ENCODE measurements at places on chromosomes 1 and 21.

DNA sequence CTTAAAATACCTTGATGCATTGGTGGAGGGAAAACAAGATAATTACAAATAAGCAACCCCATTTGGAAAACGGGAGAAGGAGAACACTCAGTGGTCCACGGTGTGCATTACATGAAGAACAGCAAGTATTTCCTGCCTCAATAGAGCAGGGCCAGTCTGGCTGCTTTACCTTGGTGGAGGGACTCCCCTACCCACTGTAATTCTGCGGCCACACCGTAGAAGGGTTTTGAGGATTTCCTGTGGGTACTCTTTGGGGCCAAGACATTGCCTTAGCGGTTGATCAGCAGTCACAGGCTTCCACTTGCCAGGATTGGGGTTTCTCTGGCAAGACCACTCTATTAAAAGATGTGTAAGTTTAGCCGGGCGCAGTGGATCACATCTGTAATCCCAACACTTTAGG is 16.3 kb upstream of the TMEM54 start:
- DNase-seq: no peak

- no peak for DNase-seq
These were observed 42.9 kb upstream of the C1orf105 start for GRCh38 chr1:172377565-172377964.

DNA sequence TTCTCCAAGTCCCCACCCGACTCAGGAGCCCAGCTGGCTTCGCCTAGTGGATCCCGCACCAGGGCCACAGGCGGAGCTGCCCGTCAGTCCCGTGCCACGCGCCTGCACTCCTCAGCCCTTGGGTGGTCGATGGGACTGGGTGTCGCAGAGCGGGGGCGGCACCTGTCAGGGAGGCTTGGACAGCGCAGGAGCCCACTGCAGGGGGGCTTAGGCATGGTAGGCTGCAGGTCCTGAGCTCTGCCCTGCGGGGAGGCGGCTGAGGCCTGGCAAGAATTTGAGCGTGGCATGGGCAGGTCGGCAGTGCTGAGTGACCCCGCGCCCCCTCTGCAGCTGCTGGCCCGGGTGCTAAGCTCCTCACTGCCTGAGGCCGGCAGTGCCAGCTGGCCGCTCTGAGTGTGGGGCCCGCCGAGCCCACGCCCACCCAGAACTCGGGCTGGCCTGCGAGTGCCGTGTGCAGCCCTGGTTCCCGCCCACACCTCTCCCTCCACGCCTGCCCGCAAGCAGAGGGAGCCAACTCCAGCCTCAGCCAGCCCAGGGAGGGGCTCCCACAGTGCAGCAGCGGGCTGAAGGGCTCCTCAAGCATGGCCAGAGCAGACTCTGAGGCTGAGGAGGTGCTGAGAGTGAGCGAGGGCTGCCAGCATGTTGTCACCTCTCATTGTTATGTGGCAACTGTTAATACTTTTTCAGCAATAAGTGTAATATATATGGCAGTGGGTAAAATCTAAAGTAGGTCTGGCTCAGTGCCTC is 548.4 kb upstream of the BRINP3 start:
- no peak for DNase-seq

DNA sequence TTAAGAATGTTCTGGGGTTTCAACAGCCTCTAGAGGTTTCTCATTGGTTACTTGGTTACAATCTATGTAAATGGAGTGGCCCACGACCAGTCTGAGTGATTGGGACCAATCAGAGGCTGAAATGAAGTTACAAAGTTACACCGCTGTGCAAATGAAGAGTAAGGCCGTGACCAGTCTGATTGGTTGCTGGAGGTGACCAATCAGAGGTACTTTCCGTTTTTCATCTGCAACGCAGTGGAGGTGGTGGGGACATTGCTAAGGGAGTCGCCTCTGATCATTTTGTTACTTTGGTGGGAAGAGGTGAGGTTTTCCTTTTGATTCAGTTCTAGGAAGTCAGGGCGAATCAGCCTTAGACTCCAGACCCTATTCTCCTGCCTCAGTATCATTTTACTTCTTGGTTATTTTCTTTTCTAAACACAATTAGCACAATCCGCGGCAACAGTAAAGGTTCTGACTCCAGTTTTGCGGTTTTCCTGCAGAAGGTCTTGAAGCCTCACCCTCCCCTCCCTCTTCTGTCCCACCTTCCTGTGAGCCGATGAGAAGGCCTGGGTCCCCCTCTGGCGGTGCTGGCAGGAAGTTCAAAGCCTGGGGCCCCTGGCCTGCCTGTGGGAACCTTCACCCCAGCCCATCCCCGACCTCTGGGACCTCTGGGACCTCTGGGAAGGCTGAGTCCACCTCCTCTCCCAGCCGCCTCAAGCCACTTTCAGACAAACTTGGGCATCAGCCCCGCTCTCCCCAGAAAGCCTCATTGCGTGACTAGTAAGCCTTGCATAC is 38.7 kb upstream of the TTC34 start:
- no peak for DNase-seq

DNA sequence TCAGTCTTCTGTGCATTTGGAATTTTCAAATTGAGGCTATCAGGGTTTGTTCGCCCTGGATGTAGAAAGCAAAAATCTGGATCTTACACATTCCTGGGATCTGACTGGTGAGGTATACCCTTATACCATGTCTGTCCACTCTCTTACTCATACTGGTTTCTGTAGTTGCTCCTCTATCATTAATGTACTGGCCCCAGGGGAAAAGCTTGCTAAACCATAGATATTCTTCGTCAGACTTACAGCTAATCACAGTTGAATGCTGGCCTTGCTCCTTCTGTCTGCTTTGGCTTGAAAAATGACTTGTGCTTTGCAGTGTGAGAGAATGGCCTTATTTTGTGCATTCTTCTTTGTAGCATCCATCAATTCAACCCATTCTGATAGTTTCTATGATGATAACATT is 30.5 kb downstream of the TBCE start:
- DNase-seq: no peak

DNA sequence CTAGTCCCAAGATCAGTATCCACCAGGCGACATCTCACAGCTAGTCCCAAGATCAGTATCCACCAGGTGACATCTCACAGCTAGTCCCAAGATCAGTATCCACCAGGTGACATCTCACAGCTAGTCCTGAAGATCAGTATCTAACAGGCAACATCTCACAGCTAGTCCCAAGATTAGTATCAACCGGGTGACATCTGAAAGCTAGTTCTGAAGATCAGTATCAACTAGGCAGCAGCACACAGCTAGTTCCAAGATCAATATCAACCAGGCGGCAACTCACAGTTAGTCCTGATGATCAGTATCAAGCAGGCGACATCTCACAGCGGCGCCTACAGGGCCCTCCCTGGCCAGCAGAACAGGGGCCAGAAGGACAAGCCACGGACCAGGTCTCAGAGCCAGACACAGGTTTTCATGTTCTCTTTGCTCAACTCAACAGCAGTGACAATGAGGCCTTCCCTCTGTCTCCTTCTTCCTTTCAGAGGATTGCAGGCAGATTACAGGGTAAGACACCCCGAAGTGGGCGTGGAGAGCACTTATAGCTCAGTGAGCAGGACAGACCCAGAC is 32.5 kb downstream of the NPHP4 start:
- DNase-seq: no peak

- DNase-seq: peak; percentile 95
These were observed at the start of gene DEPDC1 for GRCh38 chr1:68496680-68497357. Gene DEPDC1 (minus strand): TSS chr1:68497082. CDS start chr1:68496999, 83 bp downstream.

DNA sequence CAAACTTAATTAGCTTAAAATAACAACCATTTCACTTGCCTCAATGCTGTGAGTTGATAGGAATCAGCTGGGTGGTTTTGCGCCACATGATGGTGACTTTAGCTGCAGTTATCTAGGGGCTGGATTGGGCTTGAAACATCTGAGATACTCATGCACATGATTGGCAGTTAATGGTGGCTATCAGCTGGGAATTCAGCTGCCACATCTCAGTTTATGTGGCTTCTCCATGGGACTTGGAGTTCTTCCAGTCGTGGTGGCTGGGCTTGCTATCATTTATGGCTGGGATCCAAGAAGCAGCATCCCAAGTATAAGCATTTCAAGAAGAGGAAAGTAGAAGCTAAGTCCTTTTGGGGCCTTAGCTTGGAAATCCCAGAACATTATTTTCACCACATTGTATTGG is 36.4 kb downstream of the PDC start:
- peak; percentile 16 for DNase-seq

DNA sequence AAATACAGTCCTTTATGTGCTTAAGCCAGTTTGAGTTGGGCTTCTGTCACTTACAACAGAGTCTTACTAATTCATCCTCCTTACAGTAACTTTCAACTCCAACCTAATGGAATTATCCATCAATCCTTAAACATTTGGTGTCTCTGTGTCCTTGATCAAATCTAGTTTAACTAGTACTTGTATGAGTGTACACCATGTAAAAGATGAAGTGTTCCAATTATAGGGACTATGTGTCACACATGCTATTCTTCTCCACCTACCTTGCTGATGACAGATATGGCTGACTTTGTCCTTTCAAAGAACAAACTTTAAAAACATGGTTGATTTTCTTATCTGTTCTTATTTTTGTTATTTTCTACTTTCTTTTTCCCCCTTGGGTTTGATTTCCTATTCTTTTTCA is 60.4 kb upstream of the NBPF3 start:
- no peak for DNase-seq

- DNase-seq: no peak
These were observed 8.5 kb downstream of the ERG start for GRCh38 chr21:38489729-38490128.

DNA sequence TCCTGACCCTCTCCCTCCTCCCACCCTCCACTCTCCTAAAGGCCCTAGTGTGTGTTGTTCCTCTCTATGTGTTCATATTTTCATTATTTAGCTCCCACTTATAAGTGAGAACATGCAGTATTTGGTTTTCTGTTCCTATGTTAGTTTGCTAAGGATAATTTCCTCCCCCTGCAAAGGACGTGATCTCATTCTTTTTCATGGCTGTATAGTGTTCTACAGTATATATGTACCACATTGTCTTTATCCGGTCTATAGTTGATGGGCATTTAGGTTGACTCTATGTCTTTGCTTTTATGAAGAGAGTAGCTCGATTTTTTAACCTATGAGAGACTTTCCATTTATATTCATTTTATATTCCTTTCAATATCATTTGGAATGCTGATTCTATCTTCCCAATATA is 7.9 kb upstream of the PTBP2 start:
- DNase-seq: no peak

GRCh38 chr1:209363112-209363511 is 220.4 kb upstream of the CAMK1G start:
- DNase-seq: peak; percentile 12

- no peak for DNase-seq
These were observed 69.9 kb upstream of the SLC35F3 start for GRCh38 chr1:233834609-233835008.

DNA sequence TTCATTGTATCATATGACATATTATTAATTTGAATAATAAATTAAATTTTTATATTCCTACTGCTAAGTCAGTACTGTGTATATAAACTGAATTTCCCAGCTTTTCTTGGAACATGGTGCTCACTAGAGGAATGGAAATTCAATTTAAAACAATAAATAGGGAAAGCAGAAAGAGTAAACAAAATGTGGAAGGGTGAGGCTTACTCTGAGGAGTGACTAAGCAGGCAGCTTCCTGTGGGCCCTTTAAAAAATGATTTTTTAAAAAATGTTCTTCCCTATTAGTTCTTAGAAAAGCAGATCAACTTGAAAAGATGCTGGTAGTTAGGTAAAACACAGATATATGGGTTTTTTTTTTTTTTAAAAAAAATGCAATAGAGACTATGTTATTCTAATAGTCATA is 49.5 kb upstream of the S1PR1 start:
- no peak for DNase-seq

GRCh38 chr1:244800821-244801220 is 34.6 kb upstream of the COX20 start:
- no peak for DNase-seq

- DNase-seq: peak; percentile 93
These were observed at the start of the genes COPA and NCSTN for GRCh38 chr1:160342953-160343869. Gene COPA (minus strand): TSS chr1:160343250. CDS start chr1:160343170, 80 bp downstream. Gene NCSTN (plus strand): TSS chr1:160343383. CDS start chr1:160343397, 14 bp downstream.

DNA sequence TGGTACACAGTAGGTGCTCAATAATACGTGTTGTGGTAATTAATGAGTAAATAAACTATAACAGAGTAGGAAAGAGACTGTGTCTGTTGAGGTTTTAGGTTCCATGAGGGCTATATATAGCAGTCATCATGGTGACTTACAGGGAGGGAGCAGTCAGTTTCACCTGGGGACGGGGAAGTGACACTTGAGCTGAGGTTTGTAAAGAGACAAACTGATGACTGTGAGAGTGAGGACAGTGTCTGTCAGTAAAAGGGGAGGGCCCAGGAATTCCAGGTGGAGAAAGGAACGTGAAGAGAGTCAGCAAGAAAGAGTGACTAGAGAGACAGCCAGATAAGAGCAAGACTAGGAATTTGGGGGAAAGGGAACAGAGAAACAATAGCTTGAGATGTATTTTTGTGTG is 30.2 kb downstream of the ABCA4 start:
- DNase-seq: no peak

GRCh38 chr1:50968158-50968820 is 1.8 kb upstream of the CDKN2C start:
- DNase-seq: peak; percentile 94
